Activated effector memory CD4-positive, alpha-beta T cell treated with Interleukin-2 at 50 U/mL for 16 hours (primary cell): ENCODE measurements at places on chromosomes 6 and 20.

- DNase-seq: peak; percentile 6
Measured at GRCh38 chr6:43770372-43771209, 580 bp downstream of the VEGFA start.

- DNase-seq: no peak
Measured at GRCh38 chr6:39100358-39100757, 14.6 kb downstream of the SAYSD1 start.

- no peak for DNase-seq
Measured at GRCh38 chr6:343960-344815, 47.4 kb upstream of the IRF4 start.

- DNase-seq: no peak
Measured at GRCh38 chr6:87846434-87846833, 144.4 kb upstream of the AKIRIN2 start.

- no peak for DNase-seq
Measured at GRCh38 chr6:110682460-110682853, 132.8 kb downstream of the CDK19 start.

DNA sequence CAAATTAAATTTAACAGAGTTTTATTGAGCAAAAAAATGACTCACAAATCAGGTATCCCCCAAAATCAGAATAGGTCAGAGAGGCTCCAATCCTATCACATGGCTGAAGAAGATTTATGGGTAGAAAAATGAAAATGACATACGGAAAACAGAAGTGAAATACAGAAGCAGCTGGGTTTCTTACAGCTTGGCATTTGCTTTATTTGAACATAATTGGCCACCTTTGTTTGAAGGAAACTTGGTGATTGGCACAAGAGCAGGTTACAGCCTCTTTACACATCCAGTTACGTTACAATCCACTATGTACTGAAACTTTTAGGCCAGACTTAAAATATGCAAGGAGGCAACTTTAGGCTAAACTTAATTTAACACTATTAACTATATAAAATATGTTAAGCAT lies 11.7 kb upstream of the TREM2 start:
- DNase-seq: no peak

GRCh38 chr6:149102324-149102723 lies 215.2 kb upstream of the TAB2 start:
- DNase-seq: no peak

- no peak for DNase-seq
Measured at GRCh38 chr20:42565235-42565995, 624.3 kb downstream of the PTPRT start.
